Neuronal stem cell (in vitro differentiated cells): ENCODE measurements at places on chromosomes 13 and 19.
A peak's percentile ranks its signal among the peaks of the same experiment; 100 is the strongest.

DNA sequence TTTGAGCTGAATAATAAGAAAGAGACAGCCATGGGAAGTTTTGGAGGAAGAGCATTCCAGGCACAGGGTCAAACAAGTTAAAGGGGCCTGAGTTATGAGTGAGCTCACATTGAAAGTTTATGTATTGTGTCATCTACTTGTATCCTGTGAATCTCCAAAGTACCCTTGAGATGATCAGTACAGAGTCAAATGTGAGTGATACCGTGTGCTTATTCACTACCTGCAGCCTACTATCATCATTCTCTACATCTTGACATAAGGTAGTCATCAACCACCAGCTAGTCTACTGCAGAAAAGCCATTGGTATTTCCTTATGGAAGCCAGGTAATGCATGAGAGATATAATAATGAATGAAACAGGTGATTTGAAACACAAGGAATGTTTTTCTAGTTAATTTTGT lies 3.0 kb upstream of the KCTD12 start:
- no peak for DNase-seq

GRCh38 chr13:26019881-26020870 lies 31.6 kb downstream of the SHISA2 start:
- DNase-seq = no peak

- no peak for DNase-seq
Measured at GRCh38 chr19:18173572-18174288, at the start of gene IFI30. Gene IFI30 (plus strand): TSS chr19:18173813. CDS start chr19:18173842, 29 bp downstream.

GRCh38 chr13:19362946-19363510 lies 181.4 kb upstream of the TUBA3C start:
- DNase-seq = no peak

GRCh38 chr13:48775804-48776203 lies 122.1 kb downstream of the CYSLTR2 start:
- DNase-seq = no peak

GRCh38 chr13:87851410-87851809 lies 180.2 kb downstream of the SLITRK5 start:
- DNase-seq = no peak

DNA sequence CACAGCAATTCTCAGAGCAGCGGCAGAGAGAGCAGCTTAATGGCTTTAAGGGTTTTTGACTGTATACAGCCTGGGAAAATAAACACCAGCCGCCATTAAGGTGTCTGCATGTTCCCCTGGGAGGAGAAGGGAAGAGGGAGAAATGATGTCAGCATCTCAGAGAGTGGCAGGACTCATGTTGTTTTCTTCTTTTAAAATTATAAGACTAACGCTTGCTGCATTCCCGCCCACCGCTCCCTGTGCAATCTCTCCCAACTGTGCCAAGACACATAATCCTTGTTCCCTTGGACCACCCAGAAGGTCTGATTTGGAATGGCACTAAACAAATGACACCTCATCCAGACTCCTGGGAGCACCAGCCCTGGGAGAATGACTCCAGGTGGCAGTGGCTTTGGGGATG lies 27.7 kb upstream of the FAM216B start:
- DNase-seq = no peak

DNA sequence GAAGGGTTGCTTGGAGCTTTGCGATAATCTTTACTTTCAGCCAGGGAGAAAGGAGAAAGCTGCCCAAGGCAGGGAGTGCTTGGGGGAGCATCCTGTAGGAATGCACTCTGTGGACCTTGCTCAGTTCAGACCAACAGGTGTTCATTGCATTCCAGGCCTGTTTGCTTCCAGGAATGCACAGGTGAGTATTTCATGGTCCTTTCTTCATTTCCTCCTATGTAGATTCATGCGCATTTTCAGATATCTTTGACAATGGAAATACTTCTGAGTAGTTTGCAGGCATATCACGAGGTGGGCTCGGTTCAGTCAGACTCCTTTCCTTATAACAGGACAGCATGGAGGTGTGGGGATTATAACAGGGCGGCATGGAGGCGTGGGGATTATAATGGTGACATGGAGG lies 254.8 kb downstream of the FGF9 start:
- DNase-seq = no peak

GRCh38 chr19:38722947-38723605 lies 21.2 kb downstream of the CAPN12 start:
- DNase-seq = no peak

GRCh38 chr19:38386971-38387549 lies 774 bp downstream of the GGN start:
- no peak for DNase-seq

- DNase-seq = no peak
Measured at GRCh38 chr19:6274756-6275155, 5.0 kb downstream of the MLLT1 start.

GRCh38 chr19:58227964-58228584 lies 640 bp upstream of the ZNF544 start:
- peak; percentile 29 for DNase-seq

DNA sequence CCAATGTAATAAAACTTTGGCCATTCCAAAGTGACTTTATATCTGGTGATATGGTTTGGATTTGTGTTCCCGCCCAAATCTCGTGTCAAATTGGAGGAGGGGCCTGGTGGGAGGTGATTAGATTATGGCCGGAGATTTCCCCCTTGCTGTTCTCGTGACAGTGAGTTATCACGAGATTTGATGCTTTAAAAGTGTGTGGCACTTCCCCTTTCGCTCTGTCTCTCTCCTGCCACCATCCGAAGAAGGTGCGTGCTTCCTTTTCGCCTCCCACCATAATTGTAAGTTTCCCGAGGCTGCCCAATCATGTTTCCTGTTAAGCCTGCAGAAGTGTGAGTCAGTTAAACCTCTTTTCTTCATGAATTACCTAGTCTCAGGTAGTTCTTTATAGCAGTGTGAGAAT lies 9.3 kb upstream of the NALCN start:
- no peak for DNase-seq
